ENCODE measurements at places on chromosomes 3 and 15.

GRCh38 chr3:95311272-95311671, 1248.4 kb downstream of the NSUN3 start:
- DNase-seq, result no peak

DNA sequence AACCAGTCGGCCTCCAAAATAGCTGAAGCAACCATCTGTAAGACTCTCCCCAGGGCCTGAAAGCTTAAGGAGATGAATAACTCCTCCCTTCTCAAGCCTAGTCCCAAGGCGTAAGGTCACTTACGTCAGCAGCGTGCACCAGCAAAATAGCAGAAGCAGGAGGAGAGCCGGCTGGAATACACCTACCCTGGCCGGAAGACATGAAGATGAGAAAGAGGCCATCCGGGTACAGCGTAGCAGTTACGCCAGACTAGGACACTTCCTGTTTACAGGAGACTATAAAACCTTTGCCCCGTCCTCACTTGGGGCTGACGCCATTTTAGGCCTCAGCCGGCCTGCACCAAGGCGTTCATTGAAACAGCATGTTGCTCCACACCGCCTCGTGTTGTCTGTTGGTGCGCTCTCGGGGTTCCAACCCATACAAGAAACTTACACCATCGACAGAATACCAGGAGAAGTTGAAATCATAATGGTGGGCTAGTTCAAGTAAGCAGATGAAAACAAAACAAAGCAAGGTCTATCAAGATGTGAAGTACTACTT, 2.5 kb downstream of the CFAP92 start:
- DNase-seq, result no peak

DNA sequence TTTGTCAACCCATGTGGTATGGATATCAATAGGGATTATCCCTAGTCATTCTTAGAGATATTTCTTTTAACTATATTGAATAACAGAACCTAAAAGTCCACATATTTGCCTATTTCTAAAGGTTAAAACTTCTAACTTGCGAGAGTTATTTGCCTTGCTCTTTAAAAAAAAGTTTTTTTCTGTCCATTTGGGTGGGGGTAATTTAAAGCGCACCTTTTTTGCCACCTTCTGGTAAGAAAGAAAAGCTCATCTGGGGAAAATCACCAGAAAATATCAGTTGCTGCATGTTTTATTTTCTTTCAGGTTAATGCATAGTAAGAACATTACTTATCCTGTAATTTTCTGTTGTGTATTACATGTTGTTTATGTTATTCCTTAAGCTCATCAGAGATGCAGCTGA, 242.0 kb upstream of the GOLGA6L4 start:
- DNase-seq, result no peak

DNA sequence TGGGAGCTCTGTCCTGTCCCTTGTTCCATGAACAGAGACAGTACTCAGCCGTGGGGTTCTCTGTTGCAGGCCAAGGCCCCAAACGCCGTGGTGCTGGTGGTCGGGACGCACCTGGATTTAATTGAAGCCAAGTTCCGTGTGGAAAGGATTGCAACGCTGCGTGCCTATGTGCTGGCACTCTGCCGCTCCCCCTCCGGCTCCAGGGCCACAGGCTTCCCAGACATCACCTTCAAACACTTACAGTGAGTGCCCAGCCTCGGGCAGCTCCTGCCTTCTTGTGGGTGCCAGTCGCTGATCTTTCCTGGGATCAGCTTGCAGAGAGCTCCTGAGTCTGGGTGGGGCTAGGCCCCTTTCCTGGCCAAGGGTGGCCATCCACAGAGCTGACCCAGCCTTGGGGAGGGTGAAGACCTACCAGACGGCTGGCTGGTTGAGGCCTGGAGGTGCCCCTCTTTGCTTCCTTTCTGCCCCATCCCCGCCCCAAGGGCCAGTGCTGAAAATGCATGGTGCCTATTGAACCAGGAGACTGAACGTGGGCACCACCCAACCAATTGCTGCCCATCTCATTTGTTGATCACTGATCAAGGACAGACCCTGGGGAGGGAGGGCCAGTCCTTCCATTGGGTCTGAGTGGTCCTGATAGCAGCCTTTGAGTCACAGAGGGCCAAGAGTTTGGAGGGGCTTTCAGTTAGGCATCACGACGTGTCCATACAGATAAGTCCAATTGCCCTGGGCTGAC, 106.9 kb downstream of the LRRK1 start:
- no peak for DNase-seq

- no peak for DNase-seq
Measured at GRCh38 chr3:35401671-35402070, 237.7 kb upstream of the ARPP21 start.

DNA sequence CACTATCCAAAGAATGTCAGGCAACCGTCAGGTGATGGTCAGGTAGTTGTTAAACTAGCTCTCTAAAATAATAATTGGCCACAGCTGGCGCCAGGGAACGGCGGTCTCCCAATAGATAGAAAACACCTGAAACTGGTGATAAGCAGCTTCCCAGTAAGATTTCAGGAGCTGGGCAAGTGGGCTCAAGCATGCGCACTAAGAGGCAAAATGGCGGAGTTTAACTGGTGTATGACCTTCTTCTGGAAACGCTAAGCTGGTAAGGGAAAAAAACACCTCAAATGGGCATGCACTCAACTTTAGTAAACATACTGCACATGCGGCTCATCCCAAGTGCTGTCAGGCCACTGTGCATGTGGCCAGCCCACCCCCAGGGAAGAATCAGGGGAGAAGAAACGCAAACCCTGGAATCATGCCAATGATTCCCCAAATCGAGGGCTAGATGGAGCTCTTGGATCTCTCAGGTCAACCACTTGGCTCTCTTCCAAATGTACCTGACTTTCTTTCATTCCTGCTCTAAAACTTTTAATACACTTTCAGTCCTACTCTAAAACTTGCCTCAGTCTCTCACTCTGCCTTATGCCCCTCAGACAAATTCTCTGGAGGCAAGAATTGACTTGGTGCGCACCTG, 195.0 kb downstream of the ZNF621 start:
- peak; percentile 0 for DNase-seq

GRCh38 chr3:35690271-35690670, 50.9 kb downstream of the ARPP21 start:
- no peak for DNase-seq

- no peak for DNase-seq
Measured at GRCh38 chr3:169748670-169749069, 16.2 kb downstream of the TERC start.

GRCh38 chr3:119937229-119937628, 155.3 kb downstream of the NR1I2 start:
- DNase-seq, result no peak

DNA sequence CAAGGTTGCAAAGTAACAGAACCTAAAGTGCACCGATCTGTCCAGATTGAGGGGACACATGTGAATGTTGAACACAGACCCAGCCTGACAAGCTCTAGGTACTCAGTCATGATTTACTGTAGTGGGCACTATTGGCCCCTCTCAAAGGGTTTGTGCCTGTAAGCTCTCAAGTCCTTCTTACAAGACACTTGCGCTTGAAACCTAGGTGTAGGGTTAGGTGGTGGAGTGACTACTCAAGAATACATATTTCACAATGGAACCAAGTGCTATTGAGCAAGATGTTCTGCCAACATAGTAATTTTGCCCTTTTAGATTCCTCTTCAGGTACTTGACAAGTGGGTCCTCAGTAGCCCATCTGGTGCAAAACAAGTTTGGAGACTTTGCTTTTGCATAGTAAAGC, 169.9 kb downstream of the AKAP13 start:
- DNase-seq, result no peak

- DNase-seq, result no peak
Measured at GRCh38 chr15:59933607-59934006, 70.5 kb upstream of the FOXB1 start.

- no peak for DNase-seq
Measured at GRCh38 chr3:180523040-180523439, 78.9 kb upstream of the TTC14 start.

DNA sequence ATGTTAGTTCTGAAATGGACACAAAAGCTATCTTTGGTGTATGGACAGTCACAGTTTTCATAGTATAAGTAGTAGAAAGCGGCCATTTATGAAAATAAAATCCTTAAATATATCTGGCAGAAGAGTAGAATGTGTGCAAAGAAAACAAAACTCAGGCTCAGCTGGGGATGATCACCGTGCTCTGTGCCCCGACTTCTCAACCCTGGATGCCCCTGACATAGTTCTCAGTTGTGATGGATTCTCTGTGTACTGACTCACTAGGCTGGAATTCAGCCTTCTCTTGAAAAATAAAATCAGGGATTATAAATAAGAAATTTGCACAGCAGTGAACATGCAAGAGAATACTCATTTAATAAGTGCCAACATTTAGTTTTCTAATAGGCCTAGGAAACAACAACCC, 925.1 kb upstream of the NR2F2 start:
- DNase-seq, result no peak

DNA sequence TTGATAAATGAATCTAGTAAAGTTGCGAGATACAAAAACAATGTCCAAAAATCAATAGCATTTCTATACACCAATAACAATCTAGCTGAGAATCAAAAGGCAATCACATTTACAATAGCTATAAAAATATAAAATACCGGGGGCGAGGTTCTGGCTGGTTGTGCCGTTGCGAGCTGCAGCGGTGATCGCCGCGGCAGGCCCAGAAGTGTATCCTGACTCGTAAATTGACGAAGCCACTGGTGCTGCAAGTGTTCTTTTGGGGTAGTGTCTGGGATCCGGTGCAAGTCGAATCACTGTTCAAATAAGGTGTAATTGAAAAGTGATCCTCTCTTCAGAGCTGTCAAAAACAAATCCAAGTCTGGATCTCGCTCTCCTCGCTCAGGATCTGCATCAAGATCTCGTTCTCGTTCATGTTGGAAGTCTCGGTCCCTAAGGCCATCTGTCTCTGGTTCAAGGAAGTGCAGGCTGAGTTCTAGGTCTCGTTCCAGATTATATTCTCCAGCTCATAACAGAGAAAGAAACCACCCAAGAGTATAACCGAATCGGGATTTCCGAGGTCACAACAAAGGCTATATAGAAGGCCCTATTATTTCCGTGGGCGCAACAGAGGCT, 80.1 kb upstream of the STT3B start:
- DNase-seq, result no peak

GRCh38 chr15:76339305-76340197, 3.0 kb downstream of the ISL2 start:
- no peak for DNase-seq

DNA sequence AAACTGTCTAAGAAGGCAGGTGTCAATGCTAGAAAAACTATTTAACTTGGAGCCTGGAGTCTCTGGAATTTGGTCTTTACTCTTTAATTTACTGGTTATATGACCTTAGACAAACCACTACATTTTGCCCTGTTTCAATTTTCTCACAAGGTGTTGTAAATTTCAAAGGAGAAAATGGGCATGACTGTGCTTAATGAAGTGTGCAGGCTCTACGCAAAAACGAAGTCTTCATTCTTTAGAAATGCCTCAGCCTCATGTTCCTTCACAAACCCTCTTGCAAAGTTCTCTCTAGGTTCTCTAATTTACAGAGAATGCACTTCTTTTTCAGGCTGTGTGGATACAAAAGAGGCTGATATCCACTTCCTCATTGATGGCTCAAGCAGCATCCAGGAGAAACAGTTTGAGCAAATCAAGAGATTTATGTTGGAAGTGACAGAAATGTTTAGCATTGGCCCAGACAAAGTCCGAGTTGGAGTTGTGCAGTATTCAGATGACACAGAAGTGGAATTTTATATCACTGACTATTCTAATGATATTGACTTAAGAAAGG, 39.1 kb downstream of the COL6A5 start:
- DNase-seq, result no peak

GRCh38 chr3:66153481-66154443, 67.0 kb upstream of the SLC25A26 start:
- DNase-seq, result no peak

DNA sequence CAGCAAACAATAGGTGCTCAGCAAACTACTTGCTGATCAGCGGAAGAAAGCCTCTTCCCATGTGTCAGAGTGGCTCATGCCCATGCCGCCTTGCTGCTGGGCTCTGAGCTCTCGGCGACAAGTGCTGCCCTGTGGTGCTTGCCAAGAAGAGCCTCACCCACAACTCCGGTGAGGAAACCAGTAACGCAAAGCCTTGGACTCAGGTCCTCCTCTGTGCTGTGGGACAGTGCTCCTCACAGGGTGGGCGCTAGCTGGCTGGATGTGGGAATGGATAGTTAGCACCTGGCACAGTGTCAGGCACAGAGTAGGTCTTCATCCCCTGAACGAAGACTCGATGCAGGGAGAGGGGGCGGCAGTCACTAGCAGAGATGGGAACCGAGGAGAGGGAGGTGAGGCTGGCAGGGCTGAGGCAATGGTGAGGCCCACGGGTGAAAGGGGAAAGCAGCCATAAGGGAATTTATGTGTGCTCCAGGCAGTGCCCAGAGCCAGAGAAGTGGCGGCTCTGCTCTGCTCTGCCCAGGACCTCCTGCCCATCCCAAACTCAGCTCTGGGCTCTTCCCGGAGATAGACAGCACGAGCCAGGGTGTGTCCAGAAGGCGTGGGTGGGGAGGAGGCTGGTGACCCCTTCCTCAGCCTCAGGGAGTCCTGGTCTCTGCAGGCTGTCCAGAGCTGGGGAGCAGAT, 55.7 kb downstream of the IQSEC1 start:
- DNase-seq, result no peak

DNA sequence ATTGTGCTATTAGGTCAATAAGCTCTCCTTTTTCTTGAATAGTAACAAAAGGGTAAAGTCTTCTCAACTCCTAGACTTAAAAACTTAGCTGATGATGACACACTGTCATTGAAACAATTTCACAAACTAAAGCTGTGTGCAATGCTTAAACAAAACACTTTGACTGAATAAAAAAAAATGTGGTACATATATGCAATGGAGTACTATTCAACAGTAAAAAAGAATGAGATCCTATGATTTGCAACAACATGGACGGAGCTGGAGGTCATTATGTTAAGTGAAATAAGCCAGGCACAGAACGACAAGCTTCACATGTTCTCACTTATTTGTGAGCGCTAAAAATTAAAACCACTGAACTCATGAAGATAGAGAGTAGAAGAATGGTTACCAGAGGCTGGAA, 231.9 kb upstream of the UBE2E1 start:
- no peak for DNase-seq

GRCh38 chr3:62699728-62700127, 175.5 kb downstream of the CADPS start:
- no peak for DNase-seq

DNA sequence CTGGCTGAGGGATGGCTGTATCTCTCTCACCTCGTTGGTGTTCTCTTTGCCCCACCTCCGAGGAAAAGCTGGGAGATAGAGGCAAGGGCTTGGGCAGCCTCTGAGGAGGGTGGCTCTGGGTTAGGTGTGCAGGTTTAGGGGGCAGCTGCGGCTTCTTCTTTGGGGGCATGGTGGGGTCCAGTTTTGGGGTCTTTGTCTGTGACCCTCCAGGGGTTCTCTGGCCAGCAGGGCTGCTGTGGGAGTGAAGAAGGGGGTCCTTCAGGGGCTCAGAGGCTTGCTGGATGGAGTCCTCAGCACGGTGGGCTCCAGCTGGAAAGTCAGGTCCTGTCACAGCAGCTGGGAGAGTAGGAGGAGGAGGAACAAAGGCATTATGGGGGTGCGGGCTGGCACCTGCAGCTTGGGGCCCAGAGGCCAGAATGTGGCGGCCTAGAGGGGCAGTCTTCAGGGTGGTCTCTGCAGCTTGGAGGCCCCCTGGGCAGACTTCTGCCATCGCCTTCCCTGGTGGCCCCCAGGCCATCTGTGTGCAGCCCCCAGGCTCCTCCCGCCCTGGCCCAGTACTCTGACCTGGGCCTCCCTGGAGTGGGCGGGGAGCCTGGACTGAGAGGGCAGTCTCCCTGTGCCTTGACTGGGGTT, 7.0 kb downstream of the XIRP1 start:
- DNase-seq, result no peak

All from NCI-H187 treated with DMSO at 0.1 percent for 48 hours (cell line).